Activated naive CD4-positive, alpha-beta T cell treated with Interleukin-2 at 50 U/mL for 16 hours (primary cell): ENCODE measurements at places on chromosomes 7 and 10.

GRCh38 chr10:23512355-23513058 is 73.6 kb downstream of the OTUD1 start:
- DNase-seq: no peak

DNA sequence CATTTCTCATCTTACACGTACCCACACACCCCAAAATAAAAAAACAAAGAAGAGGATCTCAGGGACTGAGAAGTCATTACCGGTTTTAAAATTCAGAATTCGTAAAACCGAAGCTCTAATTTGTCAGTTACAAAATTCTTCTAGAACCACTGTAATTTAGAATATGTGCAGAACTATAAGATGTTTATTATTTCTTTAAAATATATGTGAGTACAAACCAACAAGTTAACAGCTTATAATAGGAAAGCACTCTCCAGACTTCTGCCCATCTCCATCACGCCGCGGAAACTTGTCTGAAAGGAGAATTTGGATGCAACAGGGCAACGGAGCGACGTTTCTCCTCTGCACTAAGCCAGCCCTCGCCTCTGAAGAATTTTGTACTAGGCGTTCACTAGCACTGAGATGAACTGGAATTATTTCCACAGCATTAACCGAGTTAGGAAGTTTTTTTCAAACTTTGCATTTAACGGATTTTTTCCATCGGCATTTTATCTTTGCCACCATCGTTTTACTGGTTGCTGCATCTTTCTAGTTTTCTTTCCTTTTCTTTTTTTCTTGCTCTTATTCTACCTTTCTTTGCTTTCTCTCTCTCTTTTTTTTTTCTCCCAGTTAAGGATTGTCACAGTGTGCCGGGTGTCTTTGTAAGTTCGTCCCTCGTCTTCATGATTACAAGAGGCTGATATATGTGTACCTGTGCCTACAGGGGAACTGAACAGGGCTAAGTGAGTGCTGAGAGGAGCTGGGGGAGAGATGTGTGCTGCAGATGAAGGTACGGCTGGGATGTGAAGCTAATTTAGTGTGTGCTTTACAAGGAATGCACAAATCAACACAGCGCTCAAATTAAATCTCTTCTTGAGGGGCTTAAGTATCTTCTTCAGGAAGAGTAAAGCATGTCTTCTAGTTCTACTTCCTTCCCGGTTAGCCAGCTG is 295.9 kb upstream of the NFE2L3 start:
- DNase-seq: no peak

DNA sequence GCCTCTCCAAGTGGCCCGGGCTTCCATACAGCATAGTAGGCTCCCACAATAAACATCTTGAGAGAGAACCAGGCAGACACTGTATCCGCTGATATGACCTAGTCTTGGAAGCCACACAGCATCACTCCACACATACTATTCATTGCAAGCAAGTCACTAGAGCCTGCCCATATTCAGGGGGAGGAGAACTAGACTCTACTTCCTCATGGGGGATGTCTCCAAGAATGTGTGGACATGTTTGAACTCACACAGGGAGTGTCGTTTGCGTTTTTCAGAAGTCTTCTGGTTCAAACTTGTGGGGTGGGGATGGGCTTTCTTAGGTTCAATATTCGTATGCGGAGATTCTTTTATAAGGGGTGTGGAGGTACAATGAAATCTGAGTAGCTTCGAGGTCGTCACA is 232.6 kb upstream of the HABP2 start:
- no peak for DNase-seq

- no peak for DNase-seq
These were observed 61.1 kb downstream of the EBLN1 start for GRCh38 chr10:22156750-22157149.

DNA sequence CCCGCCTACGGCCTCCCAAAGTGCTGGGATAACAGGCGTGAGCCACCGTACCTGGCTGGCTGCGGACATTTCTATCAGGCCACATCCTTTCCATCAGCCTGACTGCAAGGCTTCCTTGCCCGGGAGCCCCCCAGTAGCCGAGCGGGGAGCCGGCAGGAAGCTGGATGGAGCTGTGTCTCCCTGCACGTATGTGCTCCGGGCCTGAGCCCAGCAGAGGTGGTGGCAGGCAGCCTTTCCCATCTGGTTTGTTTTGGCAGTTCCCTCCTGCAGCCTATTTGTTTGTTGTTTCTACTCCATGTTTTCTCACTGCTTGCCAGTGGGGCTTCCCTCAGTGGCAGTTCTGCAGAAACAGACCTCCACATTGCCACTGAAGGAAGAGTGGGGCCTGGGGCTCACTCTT is 5.4 kb downstream of the POP7 start:
- DNase-seq: no peak

DNA sequence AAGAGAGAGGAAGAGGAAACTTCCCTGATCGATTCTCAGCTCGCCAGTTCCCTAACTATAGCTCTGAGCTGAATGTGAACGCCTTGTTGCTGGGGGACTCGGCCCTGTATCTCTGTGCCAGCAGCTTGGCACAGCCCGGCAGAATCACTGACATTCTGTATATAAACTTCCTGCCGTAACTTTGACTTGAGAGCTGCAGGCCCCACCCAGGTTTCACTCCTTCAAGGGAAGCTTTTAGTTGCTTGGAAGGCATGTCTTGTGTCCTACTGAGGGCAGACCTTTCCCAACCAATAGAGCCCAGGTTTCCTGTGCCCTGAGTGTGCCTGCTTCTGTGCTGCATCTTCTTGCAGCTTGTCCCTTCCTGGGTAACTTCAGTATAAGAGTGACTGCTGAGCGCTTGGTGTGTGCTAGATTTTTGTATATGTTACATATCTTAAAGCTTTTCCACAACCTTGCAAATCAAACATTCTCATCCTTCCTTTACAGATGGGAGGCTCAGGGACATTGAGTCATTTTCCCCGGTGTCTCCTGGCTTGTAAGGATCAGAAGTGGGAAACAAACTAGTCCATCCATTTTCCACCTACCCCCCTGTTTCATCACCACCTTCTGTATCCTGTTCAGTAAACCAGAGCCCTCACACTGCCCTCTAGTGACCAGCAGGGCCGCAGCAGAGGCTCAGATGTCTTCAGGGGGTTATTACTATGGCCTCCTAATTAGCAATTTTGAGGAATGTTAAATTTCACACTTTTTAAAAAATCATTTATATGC is 225.2 kb upstream of the PRSS58 start:
- peak; percentile 66 for DNase-seq
